ENCODE measurements at places on chromosomes 3 and 15.

- DNase-seq, result no peak
These were observed 400.4 kb upstream of the RARB start for GRCh38 chr3:25027650-25028049.

- no peak for DNase-seq
These were observed 21.6 kb upstream of the GCNT3 start for GRCh38 chr15:59590027-59590426.

DNA sequence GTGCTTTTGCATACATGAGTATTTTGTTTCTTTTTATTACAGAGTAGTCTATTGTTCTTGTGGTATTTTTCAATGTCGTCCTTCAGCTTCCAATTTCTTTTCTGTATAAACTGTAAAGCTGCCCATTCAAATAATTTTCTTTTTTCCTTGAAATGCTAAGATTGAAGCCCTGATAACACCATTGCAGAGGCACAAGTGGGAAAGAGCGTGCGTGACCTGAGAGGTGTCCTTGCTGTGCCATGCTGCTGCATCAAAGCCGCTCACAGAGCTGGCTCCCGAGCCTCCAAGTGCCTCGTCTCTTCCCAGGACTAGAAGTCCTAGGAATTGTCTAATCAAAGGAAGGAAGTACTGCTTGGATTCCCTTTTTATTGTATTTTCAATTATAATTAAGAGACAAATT lies 101.9 kb upstream of the PFN2 start:
- no peak for DNase-seq

GRCh38 chr3:134694946-134695543 lies 44.2 kb upstream of the KY start:
- no peak for DNase-seq

- DNase-seq, result no peak
These were observed 45.5 kb downstream of the LSAMP start for GRCh38 chr3:116399701-116400226.

DNA sequence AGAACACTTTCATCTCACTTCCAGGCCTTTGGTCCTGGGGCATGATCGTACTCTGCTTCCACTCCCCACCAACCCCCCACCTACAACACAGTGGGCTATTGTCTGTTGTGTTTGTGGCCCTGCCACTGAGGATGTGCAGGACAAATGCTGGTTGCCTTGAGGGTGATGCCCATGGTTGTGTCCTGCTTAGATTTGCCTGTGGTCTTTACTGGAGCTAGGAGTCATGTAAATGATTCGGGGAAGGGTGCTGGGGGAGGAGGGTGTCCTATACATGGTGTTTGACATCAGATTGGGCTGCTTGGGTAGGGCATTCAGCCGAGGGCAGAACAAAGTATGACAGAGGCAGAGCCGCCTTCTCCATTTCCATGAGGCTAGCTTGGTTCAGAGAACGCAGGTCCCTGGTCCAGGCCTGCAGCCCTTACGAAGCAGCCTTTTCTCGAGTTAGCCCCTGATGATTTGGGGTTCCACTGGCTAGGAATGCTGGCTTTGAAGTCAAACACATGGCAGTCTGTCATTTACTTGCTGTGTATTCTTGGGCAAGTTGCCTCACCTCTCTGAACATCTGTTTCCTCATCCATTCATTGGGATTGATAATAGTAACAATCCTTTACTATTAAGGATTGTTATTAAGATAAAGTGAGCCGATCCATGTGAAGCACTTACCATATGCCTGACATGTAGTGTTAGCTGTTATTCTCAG lies 6.9 kb downstream of the CORO2B start:
- no peak for DNase-seq

DNA sequence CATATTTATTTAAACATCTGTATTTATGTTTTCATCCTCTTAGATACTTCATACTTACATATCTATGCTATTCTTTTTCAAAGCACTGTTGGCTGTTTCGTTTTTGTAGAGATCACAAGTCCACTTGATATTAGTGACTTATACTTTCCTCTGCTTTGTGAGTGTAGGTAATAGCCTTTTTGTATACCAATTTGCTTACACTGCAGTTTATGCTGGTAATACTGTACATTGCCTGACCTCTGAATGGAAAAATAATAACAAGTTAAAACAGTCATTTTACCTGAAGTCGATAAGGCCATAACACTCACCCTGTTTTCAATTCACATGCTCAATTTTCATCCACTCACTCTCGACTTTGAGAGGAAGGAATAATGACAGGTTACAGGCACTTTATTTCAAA lies 89.9 kb upstream of the NANOGP8 start:
- no peak for DNase-seq

GRCh38 chr15:55800216-55800615 lies 57.3 kb upstream of the PRTG start:
- DNase-seq, result no peak

DNA sequence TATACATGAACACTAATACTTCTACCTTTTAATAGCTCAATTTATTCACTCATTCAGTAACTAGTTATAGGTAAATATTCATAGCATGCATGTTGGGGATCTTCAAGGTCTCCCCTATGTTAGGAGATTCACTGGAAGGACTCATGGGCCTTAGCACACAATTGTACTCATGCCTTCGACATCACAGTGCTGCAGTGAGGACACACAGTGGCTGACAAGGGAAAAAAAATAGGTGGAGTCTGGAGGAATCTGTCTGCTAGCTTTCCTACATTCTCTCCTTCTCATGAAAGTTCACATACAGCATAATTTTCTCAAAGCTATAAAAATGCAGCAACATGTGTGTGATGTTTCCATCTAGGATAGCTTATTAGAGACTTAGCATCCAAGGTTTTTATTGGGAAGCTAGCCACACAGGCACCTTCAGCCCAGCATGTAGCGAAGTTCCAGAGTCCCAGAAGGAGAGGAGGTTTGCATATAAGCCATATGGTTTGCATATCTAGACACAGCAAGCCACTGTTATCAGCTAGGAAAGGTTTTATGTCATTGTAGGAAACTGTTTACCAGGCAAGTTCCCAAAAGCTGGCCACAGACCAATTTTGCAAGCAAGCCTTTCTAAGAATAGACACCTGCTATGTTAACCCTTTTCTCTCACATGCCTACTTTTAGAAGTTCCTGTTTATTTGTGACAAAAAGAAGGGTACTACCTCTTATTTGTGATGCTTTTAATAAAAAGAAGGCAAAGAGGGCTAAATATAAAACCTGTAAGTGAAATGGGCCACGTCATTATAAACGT lies 46.4 kb downstream of the MORC1 start:
- no peak for DNase-seq

GRCh38 chr3:151875759-151876158 lies 2.3 kb downstream of the SUCNR1 start:
- no peak for DNase-seq

DNA sequence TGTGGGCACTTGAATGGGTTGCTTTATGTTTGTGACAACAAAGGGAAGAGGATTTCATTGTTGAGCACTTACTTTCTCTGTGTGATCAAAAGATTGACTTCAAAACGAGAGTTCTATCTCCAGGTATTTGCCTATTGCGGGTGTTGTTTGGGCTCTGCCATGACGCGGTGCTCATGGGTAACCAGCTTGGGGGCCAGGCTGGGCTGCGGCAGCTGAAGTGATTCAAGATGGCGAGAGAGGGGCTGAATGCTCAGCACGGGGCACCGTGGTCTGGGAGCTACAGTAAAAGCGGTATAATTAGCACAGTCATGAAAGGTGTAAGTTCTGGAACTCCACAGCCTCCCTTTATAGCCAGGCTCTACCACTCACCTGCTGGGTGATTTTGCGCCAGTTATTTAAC lies 31.0 kb upstream of the ADCY5 start:
- DNase-seq, result no peak

DNA sequence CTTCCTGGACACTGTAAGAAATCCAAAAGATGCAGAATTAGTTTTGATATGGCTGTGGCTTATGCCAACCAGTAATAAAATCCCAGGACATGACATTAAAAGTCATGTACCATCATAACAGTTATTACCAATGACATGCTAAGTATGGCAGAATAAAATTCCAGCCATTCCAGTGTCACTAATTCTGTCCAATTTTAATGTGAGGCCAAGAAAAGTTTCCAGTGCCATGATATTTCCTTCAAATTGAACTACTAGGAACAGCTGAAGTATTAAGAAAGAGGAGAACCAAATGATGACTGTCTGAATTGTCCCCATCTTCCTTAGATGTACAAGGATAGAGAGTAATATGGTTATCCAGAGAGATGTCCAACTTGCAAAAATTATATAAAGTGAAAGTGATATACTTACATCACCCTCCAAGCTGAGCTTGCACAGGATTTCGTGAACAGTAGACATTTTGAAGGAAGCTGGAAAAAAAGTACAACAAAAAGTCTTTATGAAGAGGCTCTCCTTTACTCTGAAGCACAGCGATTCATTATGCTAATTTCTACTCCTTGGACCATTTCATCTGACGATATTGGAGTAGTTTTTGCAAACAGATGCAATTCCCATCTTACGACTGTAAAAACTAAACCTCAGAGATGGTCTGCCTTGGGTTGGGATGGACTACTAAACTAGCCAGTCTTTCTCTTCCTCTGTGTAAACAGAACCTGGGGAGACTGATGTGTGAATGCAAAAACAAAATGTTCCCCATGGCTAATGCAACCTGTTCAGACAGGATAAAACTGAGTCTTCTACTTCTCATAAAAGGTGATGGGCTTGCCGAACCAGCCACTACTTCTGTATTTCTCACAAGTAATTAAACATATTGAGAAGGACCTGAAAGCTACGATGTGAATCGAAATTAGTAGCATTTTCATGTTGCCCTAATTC lies 11.9 kb downstream of the ANXA2 start:
- no peak for DNase-seq

- DNase-seq, result no peak
These were observed 8.3 kb upstream of the MAP1A start for GRCh38 chr15:43508991-43509659.

GRCh38 chr3:179015551-179016020 lies 56.0 kb downstream of the ZMAT3 start:
- DNase-seq, result no peak
